Adipose tissue (tissue), 3 donors: ENCODE measurements at places on chromosomes 7 and 10. TPM values are rescaled to one million over a fixed set of nuclear protein-coding genes. Genes with fewer than 3 reads are reported as not detected.

VOPP1 gene
- 27.9 TPM for polyA plus RNA-seq

LIPM gene
- polyA plus RNA-seq: not detected

CLRN3 gene
- polyA plus RNA-seq: 0.07 TPM

RASSF4 gene
- 74.0 TPM for polyA plus RNA-seq

SLC13A1 gene
- polyA plus RNA-seq: not detected

CADPS2 gene
- polyA plus RNA-seq: 7.3 TPM

CUEDC2 gene
- polyA plus RNA-seq: 59.0 TPM

CALML5 gene
- polyA plus RNA-seq: not detected

EBLN1 gene
- polyA plus RNA-seq: not detected

SLC16A9 gene
- 0.19 TPM for polyA plus RNA-seq

NRAP gene
- polyA plus RNA-seq: 0.22 TPM

HHEX gene
- polyA plus RNA-seq: 13.8 TPM

MIOS gene
- 13.5 TPM for polyA plus RNA-seq

CAPZA2 gene
- polyA plus RNA-seq: 72.1 TPM

ECD gene
- polyA plus RNA-seq: 6.8 TPM

LRRC17 gene
- polyA plus RNA-seq: 1.2 TPM

ASZ1 gene
- not detected for polyA plus RNA-seq
